ENCODE measurements at places on chromosomes 5 and 9.

DNA sequence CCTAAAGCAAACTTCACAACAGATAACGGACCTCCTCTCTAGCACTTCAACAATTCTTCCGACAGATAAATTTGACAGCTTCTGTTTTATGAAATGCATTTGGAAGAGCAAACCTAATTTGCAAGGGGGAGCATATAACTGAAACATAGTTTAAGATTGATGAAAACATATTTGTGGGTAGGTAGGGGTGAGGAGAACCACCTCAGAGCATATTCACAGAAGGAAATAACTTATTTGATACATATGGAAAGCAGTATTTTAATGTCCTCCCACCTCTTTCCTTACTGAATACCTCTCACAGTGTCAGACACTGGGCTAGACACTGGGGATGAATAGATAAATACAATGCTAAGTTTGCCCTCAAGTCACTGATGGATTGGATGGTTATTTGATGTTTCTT lies 384.8 kb downstream of the MAT2B start:
- DNase-seq = no peak

DNA sequence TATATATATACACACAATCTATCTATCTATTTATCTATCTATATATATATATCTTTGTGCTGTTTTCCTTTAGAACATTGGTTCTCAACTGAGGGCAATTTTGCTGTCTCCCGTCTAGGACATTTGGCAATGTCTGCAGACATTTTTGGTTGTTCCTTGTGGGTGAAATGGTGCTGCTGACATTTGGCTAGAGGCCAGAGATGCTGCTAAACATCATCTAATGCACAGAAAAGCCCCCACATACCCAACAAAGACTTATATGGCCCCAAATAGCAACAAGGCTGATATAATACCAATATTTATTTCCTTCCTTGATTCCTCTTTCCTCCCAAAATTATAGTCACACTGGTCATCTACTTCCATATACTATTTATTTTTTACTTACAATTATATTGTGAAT lies 197.5 kb downstream of the TRPM3 start:
- no peak for DNase-seq

DNA sequence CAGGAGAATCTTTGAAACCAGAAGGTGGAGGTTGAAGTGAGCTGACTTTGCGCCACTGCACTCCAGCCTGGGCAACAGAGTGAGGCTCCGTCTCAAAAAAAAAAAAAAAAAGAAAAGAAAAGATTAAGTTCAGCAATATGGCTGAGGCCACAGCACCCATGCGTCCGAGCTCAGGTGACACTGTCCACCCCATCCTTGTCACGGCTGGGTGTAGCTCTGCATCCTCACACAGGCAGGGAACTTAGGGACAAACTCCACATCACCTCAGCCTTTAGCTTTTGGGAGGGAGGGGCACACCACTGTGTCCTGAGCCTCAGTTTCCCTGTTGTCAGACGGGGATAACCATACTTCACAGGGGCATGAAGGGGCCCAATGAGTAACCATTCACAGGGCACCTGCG lies 15.5 kb downstream of the FGD3 start:
- no peak for DNase-seq

- no peak for DNase-seq
These were observed 126.6 kb downstream of the SLC24A2 start for GRCh38 chr9:19662213-19662612.

DNA sequence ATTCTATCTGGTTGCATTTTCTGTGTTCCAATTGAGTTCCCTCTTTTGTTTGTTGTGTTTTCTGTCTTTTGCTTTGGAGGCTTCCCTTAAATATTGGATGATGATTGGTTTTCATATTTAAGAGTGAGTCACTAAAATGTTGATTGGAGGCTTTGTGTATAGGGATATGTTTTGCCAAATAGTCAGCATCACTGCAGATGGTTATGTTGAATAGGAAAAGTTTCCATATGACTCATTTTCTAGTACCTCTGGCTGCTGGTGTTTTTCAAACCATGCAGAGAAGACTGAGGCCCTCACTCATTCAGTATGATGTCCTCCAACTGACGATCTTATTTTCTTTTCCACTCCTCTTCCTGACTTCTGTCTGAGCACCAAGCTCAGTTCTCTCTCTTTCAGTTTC lies 1290.0 kb downstream of the EFNA5 start:
- DNase-seq = no peak

DNA sequence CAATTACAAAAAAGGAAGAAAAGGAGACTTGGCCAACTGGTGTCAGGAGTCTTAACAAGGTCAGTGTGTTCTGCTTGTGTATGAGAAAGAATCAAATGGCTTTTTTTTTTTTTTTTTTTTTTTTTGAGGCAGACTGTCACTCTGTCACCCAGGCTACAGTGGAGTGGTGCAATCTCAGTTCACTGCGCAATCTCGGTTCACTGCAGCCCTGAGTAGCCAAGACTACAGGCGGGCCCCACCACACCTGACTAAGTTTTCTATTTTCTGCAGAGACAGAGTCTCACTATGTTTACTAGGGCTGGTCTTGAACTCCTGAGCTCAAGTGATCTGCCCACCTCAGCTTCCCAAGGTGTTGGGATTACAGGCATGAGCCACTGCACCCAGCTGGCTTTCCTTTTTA lies 3.1 kb upstream of the IL7R start:
- DNase-seq = no peak

Measured in SK-N-MC (cell line).